NCI-H1436 treated with DMSO at 0.1 percent for 48 hours (cell line): ENCODE measurements at places on chromosomes 13 and 19.

DNA sequence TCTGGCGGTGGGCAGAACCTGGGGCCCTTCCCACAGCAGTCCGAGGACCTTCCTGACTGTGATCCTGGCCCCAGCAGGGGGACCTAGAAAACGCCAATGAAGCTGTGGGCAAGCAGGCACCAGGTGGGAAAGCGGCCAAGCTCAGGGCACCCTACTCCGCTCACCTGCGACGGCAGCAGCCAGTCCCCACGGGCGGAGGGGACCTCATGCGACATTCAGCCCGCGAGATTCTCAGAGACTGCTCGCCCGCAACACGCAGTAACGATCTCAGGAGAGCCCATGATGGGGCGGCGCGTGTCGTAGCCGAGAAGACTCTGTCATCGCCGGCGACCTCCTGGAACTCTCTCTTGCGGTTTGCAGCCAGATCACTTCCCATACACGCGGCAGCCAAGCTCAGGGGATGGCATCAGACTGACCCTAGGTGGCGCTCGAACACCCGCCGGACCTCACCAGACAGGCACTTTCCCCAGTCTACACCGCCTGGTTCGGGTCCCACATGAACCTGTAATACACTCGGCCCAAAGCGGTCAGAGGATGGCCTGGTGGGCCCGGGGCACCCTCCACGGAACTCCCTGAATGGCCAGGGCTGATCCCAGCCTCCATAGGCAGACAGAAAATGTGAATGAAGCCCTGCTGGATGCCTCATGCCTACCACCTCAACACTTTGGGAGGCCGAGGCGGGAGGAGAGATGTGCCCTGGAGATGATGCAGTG, 26.5 kb downstream of the MAN2B1 start:
- no peak for DNase-seq

DNA sequence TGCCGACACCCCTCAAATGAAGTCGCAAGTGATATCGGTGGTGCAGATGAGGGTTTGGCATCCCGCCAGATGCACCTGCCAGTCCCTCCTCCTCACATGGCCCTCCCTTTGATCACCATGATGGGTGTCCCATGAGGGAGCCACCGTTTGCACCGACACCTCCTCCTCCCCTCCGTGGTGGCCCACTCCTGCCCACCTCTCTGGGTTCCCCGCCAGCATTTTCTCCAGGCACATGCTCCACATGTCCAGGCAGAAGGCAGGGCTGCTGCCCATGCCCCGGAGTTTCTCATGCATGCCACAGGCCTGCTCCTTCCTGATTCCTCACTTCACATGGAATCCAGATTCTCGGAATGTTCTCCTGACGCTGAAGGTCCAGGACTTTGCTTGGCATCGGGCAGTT, 49.3 kb downstream of the COL4A2 start:
- no peak for DNase-seq

DNA sequence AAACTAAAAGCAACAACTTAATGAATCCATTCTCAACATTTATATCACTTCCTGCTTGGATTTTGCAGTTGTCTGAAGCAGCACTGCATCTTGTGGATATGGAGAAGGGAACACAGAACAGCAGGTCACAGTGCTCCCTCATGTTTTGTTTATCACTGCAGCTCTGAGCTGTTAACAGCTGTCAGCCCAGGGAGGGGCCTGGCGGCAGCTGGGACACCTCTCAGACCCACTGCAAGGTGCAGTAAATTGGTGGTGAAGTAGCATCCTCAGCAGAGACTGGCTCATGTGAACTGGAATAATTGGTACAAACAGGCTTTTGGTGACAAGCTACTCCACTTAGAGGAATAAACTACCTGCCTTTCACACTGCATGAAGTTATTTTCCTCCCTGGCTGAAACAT, 170.4 kb downstream of the LIG4 start:
- DNase-seq = no peak

- no peak for DNase-seq
These were observed 7.8 kb downstream of the MKNK2 start for GRCh38 chr19:2043251-2043641.

GRCh38 chr13:99404005-99404755, 97.0 kb upstream of the GPR183 start:
- no peak for DNase-seq

DNA sequence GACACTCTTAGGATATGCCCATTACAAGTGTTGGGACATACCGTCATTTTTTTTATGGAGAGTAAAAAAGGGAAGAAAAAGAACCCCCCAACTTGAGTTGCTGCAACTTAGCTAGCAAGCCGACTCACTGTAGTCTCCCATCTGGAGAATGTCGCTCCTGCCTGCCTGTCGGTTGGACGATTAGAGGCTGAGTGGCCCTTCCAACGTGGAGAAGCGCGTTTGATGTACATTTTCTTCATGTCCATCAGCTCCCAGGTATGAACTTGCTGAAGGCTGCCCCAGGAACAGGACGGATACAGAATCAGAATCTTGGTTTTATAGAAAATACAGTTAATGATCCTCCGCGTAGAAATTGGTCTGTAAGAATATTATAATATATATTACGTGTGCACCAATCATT, 189.0 kb upstream of the SOX1 start:
- DNase-seq = no peak
